ENCODE measurements at places on chromosomes 5 and 9. TPM values are rescaled to one million over a fixed set of nuclear protein-coding genes. Genes with fewer than 3 reads are reported as not detected.

The KCNV2 gene
- total RNA-seq = not detected

The SPINK13 gene
- not detected for total RNA-seq

The PALM2AKAP2 gene
- total RNA-seq = not detected

The EQTN gene
- total RNA-seq = not detected

Data from activated CD8-positive, alpha-beta memory T cell treated with anti-CD3 and anti-CD28 coated beads for 36 hours (primary cell).